ENCODE measurements at places on chromosomes 4 and X.

- DNase-seq = no peak
These were observed 996.3 kb downstream of the FSTL5 start for GRCh38 chr4:161167539-161167938.

DNA sequence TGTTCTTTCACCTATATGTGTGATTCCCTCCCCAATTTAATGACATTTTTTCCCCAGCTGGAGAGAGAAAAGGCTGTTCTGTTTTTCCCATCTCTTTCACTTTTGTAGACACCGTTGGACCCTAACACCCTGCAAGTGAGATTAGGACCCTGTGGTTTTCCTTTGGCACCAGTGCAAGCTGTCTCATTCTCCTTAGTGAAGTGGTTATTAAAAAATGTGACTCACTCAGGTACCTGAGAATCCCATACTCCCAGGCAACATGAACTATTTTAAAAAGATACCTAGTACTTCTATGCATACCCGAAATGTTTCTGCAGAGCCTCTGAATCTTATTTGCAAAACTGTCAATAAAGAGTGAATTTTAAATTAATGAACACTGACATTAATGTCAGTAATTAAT, 175.7 kb upstream of the TBC1D9 start:
- DNase-seq = peak; percentile 40

- DNase-seq = no peak
These were observed 181.8 kb downstream of the HS6ST2 start for GRCh38 chrX:132776486-132777210.

GRCh38 chr4:184399512-184399908, 74.8 kb downstream of the IRF2 start:
- no peak for DNase-seq

GRCh38 chr4:152293527-152293926, 242.4 kb downstream of the FBXW7 start:
- no peak for DNase-seq

DNA sequence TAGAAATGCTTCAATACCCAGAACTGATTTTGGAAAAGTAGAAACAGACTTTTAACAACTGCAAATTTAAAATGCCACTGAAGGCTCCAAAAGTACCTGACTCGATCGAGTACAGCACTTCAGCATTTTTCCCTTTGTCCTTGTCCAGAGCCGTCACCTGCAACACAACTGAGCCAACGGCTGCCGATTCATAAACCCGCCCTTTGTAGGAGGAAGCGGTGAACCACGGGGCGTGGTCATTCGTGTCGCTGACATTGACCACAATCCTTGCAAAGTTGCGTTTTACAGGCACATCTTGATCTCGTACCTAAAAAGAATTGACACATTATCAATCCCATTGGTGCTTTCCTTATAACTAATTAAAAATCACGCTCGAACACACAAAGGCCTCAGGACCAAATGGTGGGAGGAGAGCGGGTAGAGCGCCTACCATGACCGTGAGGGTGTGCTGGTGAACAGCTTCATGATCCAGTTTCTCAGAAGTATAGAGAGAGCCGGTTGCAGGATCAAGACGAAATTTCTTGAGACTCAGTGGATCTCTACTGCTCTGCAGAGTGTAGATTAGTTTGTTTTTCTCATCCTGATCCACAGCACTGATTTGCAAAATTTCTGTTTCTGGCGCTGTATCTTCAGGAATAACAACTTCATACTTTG, 72.8 kb upstream of the MTNR1A start:
- no peak for DNase-seq

GRCh38 chrX:19832191-19832965, 55.0 kb downstream of the SH3KBP1 start:
- DNase-seq = no peak

DNA sequence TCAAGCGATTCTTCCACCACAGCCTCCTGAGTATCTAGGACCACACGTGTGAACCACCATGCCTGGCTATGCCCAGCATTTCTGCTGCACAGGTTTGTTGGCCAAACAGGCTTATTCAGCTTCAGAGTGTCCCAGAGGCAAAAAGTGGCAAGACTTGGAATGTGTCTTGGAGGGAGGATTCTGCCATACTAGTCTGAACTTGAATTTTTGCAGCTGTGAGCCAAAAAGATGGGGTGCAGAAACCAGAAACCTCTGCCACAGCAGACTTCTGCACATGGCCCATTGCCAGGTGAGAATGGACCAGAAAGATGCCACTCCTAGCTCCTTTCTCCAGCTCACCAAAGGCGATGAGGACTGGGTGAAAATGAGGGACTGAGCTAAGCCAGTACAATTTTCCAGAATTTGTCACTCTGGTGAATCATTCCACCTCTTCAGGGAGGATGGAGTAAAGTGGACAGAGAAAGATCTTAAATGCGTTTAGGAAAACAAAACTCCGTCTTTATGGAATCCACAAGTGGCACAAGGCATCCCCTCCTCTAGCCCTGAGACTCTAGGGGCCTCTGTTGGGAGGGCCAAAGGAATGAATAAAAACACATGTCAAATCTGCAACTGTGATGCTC, 369.1 kb upstream of the CLNK start:
- DNase-seq = no peak

GRCh38 chr4:187232196-187232595, 508.5 kb upstream of the FAT1 start:
- DNase-seq = no peak

GRCh38 chr4:39521253-39521919, 5.9 kb downstream of the UGDH start:
- no peak for DNase-seq

- peak; percentile 57 for DNase-seq
These were observed at the start of gene DDX60 for GRCh38 chr4:168318266-168318895. Gene DDX60 (minus strand): TSS chr4:168318752. CDS start chr4:168311259, 7,493 bp downstream.

- no peak for DNase-seq
These were observed 36.7 kb downstream of the AGA start for GRCh38 chr4:177405508-177405907.

GRCh38 chr4:158068068-158068467, 104.8 kb downstream of the GASK1B start:
- DNase-seq = no peak

DNA sequence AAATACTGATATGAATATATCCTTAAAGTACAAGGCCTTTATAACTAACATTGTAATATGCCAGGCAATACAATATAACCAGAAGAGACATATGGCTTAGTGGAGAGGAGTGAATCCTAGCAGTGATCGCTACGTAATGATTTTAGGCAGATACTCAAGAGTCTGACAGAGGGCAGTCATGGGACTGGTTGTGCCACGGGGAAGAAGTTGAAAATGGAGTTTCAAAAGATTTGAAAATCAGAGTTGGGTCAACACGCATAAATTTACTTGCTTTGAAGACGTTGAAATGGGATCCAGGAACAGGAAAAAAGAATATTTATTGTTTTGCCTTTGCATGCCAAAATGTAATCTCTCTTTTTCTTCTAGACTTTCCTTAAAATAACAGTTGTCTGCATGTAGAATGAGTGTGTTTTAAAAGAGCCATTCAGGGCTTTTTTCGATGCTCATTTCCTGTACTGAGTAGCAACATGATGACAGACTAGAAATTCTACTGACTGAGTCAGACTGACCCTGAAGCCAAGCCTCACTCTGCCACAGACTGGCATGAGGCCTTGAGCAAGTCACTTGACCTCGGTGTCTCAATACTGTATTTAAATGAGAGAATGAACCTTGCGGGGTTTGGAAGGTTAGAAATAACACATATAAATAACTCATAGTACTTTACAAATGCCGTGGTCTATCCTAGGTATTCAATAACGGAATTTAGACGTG, 8.1 kb upstream of the SMS start:
- DNase-seq = no peak

- no peak for DNase-seq
These were observed 169.7 kb upstream of the SH3RF1 start for GRCh38 chr4:169440446-169440845.

DNA sequence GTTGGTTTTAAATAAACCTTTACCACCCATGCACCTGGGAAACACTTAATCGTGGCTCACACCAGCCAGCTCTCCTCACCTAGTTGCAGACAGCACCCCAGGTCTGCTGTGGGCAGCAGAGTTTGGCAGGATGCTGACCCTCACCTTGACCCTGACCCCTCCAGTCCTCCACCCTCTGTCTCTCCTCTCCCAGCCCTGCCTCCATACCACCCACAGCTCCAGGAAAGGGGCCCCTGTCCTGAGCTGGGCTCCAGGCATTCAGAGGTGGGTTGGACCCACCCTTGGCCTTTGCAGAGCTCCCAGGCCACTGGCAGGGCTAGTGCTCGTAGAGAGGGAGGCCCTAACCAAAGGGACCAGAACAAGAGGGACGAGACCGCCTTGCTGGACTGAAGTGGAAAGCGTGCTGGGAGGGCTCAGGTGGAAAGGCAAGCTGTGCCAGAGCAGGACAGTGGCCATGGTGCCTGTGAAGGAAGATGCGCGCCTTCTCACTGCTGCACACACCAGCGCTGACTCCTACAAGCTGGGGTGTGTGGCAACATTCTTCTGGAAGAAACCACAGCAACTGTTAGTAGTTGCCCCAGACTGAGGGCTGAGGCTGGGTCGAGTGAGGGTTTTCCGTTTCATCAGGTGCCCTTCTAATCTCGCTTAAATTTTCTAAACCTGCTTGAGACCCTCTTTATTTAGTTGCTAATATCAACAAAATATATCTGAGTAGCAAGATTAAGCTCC, 10.7 kb upstream of the S100P start:
- DNase-seq = no peak

DNA sequence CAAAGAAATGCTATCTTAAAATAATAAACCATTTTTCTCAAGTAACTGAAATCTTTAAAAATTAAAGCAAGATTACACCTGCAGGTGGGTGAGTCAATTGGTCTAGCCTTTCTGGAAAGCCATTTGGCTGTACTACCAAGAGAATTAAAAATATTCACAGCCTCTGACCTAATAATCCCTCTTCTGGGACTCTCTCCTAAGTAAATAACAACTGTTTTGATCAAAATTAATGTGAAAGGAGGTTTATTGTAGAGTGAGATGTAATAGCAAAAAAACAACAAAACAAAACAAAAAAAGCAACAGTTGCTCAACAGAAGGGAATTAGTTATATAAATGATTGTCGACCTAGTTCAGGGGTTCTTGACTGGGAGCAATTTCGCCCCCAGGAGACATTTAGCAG, 89.0 kb downstream of the GEMIN8 start:
- no peak for DNase-seq

DNA sequence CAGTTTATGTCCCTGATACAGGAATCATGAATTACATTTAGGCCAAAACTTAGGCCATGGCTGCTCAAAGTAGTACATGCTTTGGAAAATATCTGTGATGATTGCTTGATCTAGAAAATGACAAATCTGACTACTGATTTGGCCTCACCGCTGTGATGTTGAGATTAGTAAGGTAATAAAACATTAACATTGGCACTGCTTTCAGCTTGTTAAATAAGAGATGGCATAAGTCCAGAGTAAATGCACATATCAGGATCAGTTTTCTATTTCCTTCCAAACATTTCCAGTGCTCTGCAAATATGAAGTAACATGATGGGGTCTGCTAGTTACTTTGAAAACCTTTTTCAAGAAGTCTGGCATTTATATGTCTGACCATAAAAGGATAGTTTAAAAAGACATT, 687.3 kb upstream of the ACTRT1 start:
- DNase-seq = no peak

- DNase-seq = peak; percentile 85
These were observed 13.9 kb downstream of the SCARB2 start for GRCh38 chr4:76199664-76200211.

GRCh38 chrX:70444946-70445656, 466 bp downstream of the DLG3 start:
- no peak for DNase-seq

- no peak for DNase-seq
These were observed 207.7 kb downstream of the RCHY1 start for GRCh38 chr4:75306506-75306905.

GRCh38 chrX:15525664-15526416, 25.2 kb downstream of the BMX start:
- no peak for DNase-seq

GRCh38 chrX:154049209-154050112, 29.8 kb upstream of the IRAK1 start:
- no peak for DNase-seq

GRCh38 chr4:180695851-180696250, 1547.4 kb upstream of the TENM3 start:
- DNase-seq = no peak

DNA sequence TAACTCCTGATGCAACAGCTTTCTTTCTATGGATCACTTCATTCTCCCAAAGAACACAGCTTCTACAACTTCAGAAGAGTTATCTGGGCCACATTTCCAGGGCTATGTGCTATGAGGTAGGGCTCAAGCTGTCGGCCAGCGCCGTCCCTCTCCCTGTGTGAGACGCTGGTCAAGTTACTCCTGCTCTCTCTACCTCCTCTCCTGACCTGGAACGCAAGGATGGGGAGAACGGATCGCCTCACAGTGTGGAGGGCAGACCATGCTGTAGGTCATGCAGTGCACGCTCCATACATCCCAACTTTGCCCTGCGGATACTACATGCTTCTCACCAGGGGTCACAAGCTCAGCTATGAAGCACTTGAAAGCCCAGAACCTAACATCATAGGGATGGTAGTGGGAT, 42.4 kb downstream of the JAKMIP1 start:
- no peak for DNase-seq

DNA sequence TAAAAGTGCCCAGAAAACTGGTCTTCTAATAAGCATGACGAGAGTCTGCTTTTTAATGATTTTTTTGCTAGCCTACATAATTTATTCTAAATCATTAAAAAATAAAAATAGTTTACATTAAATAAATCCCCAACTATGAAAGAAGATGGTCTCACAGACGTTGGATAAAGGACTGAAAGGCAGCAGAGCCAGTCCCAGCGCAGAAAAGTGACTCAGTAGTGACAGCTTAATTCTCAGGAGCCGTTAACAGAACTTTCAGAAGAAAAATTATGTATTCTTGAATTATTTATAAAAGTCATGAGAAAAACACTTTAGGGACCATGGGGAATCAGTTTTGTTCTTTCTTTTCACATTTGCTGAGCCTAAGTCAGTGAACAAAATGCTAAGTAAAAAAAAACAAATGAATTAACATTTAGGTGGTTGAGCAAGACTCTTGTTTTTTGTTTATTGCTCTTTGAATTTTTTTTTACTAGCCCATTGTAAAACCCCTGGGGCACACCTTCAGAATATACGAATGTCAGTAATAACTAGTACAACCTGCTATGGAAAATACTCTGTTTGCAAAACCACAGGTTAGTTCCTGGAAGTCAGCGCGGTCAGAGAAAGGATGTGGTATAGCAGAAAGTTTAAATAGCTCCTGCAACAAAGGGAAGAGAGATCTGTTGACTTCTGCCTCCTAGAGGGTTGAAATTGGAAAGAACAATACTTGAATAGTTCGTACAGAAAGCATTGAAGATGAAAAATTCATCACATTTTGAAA, 50.4 kb upstream of the CCDC160 start:
- no peak for DNase-seq

GRCh38 chr4:155544547-155544946, 122.1 kb upstream of the GUCY1A1 start:
- no peak for DNase-seq

- no peak for DNase-seq
These were observed 656.9 kb upstream of the CPEB2 start for GRCh38 chr4:14345356-14345775.

- DNase-seq = no peak
These were observed 53.0 kb upstream of the MYOZ2 start for GRCh38 chr4:119082661-119083060.

All from putamen (tissue), 1 donor.